ENCODE measurements at places on chromosomes 2 and 18.

- peak; percentile 26 for DNase-seq
Observed at GRCh38 chr2:165902934-165903333, 50.6 kb downstream of the TTC21B start.

DNA sequence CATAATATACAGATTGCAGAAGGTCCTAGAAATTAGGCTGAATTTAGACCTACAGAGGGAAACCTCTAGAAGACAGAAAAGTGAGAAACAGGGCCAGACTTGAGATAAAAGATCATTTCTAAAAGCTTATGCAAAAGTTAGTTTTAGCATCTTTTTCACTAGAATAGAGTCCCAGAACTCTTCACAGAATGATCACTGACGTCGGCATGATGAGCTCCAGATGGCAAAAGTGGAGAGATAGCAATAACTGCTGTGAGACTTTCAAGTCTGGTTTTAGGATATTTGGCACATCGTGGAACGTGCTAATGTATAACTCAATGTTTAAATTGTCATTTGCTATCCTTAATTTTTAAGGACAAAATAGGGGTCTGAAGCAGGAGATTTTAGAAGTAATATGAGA lies 1050.7 kb upstream of the CELF4 start:
- no peak for DNase-seq

DNA sequence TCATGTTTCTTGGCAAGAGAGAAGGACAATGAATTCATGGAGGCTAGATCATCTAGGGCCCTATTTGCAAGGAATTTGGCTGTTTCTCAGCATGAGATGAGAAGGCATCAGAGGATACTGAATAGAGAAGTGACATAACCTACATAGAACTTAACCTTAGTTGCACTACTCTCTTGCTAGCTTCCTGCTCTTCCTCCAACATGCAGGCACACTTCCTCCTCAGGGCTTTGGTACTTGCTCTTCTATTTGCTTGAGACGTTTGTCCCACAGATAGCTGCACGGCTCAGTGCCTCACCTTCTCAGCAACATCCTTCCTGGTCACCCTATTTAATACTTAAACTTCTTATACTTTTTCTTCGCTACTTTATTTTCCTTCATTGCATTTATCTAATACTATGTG lies 20.0 kb upstream of the LANCL1 start:
- no peak for DNase-seq

DNA sequence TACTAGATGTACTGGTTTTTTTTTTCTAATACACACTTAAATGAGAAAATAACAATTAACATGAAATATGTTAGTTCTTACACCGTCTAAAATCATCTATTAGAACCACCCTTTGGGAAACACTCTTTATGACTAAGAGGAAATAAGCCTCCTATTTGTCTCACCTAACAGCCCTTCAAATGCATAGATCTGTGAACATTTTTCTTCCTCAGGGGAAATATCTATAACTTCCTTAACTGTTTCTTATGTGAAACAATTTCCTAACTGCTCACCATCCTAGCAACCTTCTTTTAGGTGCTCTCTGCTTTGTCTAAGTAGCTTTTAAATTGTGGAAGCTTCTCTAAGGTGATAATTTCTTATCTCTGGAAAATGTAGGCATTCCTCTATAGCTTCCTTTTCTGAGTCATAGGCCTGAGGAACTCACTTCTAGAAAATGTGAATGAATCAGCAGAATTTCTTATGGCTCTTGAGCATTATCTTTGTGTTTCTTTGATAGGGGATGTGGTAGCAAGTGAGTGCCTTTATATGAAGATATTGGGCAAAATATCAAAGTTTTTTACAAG lies 56.1 kb downstream of the CNTNAP5 start:
- peak; percentile 23 for DNase-seq

DNA sequence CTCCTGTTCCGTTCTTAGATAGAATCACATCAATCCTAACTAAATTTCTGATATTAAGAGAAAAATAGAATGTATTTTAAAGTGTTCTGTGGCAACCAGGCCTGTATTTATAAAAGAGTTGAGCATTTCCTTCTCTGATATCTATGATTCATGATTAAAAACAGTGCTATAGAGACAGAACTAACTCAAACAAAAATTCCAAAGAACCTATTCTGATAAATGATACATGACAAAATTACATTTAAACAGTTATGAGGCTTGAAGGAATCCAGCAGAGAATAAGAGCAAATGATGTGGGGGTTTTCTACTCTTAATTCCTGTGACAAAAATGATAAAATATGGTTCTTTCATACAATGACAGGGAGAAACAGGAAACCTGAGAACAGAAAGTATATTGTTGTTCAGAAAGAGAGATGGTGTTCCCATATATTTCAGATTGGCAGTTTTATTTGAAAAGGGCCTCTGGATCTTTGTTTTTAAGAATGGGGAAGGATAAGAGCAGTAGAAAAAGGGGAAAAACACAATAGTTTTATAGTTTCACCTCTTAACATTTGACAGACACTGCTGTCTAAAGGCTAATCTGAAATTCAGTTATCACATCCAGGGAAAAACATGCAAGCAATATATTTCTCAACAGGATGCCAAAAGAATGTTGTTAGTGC lies 944.3 kb downstream of the LRP1B start:
- DNase-seq, result no peak

GRCh38 chr18:35193316-35193715 lies 47.5 kb upstream of the ZNF397 start:
- DNase-seq, result no peak

GRCh38 chr2:148582679-148583511 lies 61.7 kb upstream of the EPC2 start:
- DNase-seq, result peak; percentile 12

GRCh38 chr2:23761638-23762037 lies 165.3 kb downstream of the ATAD2B start:
- no peak for DNase-seq

DNA sequence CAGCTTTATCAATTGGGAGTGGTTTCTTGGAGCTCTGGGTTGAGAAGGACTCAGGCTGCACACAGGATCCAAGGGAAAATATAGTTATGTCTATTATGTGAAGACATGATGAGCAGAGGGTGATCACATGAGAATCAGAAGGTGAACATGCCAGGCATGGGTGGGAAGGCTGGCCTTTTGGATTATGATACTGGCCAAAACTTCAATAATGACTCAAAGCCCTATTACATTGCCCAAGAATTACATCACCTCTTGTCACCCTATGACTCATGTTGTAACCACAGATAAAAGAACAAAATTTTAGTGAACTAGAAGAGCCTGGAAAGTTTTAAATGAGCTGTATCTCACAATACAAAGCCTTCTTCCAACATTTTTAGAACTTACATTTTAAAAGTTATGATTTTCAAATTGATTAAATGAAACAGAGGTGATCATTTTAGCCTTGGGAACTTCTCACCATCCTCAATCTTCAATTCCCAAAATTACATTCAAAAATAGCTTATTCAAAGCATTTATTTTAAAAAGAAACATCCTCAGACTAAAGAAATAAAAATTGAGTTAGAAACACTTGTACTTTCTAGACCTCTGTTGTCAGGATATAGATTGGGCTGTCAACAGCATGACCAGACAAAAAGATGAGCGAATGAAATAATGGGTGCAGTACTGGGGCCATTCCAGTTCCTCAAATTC lies 428.3 kb downstream of the MBD2 start:
- peak; percentile 91 for DNase-seq

DNA sequence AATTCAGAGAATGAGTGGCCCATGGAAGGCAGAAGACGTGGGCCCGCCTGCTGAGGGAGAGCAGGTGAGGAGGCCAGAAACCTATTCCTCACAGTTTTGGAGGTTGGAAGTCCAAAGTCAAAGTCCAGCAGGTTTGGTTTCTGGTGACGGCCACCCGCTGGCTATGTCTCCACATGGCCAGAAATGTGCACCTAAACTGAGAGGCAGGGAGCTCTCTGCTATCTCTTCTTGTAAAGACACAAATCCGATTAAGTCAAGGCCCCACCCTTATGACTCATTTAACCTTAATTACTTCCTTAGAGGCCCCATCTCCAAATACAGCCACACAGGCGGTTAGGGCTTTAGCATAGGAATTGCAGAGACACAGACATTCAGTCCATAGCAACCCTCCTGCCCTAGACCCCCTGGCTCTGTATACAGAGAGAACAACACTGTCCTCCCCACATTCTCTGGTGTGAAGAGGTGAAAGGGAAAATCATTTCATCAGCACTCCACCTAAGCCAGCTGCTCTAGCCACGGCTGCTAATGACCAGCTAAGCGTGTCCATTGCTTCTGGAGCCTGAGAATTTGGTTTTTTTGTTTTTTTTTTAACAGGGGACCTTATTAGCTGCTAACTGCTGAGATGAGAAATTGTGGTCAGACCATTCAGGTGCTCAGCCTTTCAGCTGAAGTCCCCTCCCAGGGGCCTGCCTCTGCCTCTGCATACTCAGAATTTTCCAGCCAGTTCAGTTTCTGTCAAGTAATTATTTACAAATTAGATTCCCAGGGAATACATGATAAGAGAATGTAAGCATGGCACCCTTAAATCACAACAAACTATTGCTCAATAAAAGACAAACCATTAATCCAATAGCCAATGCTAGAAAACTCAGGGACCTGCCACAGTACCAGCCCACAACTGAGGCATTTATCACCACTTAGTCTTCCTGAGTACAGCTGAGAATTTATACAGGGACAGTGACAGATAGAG lies 368.7 kb upstream of the ID2 start:
- peak; percentile 15 for DNase-seq

GRCh38 chr2:85661139-85661858 lies 6.7 kb downstream of the SFTPB start:
- no peak for DNase-seq

DNA sequence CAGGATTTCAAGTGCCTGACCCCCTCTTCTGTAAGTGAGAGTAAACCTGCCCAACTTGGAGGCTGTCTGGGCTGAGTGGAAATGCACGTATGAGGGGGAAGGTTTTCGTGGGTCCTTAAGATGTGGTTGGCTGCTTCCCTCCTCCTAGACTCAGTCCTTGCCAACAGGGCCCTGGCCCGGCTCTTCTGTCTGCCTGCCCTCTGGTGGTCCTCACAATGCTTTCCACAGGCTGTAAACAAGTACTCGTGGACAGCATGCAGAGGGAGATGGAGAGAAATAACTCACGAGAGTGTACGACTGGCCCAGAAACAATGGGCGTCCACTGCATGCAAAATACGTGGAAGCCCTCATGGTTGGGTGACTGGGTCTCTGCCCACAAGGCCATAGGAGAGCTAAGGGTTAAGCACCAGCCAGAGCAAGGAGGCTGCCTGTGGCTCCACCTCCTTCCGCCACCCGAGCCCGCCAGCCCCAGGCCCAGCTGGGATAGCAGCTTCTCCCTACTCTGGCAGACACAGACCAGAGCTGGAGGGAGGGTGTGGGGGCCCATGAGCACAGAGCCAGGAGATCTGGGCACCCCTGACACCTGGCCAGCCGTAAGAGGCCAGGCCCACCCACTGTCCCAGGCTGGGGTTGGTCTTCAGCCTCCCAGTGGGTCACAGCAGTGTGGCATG lies 17.0 kb upstream of the ARHGEF4 start:
- DNase-seq, result no peak

DNA sequence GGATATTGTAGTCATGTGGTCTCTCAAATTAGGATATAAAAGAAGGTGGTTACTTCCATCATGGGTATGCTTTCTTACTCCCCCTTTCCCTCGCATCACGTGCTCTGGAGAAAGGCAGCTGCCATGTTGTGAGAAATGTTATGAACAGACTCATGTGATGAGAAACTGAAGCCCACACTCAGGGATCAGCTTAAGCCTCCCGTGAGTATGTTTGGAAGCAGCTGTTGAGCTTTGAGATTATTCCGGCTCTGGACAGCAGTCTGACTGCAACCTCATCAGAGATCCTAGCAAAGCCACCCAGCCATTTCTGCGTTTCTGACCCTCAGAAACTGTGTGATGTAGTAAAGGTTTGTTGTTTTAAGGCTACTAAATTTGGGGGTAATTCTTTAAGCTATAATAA lies 700.1 kb downstream of the ADCYAP1 start:
- no peak for DNase-seq

DNA sequence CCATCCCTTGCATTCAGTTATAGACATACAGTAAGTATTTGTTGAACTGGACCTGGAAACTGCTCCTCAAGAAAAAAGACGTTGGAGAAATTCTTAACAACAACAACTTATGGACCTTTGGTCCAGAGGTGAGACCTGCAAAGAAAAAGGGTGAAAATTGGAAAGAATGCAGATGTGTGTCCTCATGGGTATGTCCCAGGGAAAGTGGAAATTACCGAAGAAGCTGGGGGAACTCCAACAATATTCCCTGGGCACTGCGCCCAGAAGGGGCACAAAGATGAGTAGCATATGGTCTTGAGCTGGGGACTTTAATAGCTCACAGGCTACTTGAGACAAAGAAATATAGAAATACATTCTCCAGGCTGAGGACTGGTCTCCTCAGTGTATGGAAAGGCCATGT lies 35.5 kb upstream of the YWHAQ start:
- DNase-seq, result peak; percentile 33

DNA sequence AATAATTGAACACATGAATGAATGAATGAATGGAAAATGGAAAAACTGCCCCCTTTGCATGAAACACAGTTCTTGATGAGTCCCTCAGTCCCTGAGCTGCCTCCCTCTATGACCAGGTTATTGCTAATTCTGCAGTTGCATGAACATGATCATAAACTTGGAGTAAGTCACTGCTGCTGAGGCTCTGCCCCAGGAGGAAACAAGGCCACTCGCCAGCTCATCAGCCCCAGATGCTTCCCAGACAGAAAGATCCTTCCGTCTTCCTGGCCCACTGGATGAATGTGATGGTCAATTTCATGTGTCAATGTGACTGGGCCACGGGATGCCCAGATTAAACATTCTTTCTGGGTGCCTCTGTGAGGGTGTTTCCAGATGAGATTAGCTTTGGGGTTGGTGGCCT lies 16.4 kb downstream of the GPR45 start:
- peak; percentile 40 for DNase-seq

- DNase-seq, result no peak
Observed at GRCh38 chr2:216621292-216621691, 11.9 kb upstream of the IGFBP2 start.

Measured in fibroblast of skin of abdomen (primary cell).